ENCODE measurements at places on chromosomes 4 and X.

DNA sequence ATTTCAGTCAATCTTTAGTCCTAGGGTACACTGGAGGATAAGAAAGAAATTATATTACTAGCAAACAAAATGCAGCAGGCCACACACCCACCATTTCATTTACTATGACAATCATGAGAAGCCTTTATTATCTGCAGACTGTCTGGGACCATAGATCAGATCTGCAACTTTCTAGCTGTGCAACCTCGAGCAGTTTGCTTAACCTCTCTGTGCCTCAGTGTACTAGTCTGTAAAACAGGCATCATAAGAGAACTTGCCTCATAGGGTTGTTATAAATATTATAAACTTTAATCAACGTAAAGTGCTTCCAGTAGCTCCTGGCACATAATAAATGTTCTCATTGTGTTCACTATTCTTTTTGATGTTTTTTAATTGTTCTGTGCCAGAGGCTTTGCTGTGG lies 128.2 kb upstream of the C1QTNF7 start:
- DNase-seq = no peak

DNA sequence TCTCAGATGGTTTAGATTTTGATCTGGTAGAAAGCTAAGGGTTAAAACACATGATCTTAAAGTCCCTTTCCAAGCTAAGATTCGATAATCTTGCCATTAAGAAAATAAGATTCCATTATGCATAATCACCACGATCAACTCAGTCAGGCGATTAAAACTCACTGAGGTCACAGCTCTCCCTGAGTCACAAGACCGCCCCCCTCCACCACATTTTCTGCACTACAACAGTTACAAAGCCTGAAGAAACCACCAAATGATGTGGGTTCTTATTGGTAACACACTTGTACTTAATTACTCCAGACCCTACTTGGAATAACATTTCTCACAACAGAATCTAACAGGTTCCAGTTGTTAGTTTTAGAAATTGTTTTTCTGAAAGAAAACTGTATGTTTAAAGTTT lies 62.8 kb downstream of the SH3KBP1 start:
- peak; percentile 68 for DNase-seq

GRCh38 chr4:187354740-187355139 lies 631.1 kb upstream of the FAT1 start:
- DNase-seq = no peak

DNA sequence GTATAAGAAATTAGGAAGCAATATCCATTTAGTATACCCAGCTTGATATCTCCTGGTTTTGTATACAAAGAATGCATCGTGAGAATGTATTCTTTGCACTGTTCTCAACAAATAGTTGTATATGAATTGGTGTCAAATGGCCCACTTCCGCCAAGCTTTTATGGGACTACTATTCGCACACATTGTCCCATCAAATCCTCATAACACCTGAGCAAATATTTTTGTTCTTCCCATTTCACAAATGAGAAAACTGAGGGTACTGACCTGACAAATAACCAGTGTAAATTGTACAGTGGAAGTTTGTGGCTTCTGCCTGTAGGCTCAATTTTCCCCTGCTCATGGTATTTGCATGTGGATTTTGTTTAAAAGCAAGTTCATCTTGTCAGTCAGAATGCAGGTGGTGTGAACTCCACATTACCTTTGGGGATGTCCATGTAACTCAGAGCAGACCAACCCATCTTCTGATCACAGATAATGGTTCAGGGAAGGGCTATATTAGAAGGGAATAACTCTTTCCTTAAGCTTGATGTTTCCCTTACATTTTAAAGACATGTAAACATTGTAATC lies 51.5 kb upstream of the FAM241A start:
- no peak for DNase-seq

- DNase-seq = no peak
Measured at GRCh38 chr4:147578593-147578992, 38.6 kb upstream of the TMEM184C start.

GRCh38 chr4:120673696-120674095 lies 248.8 kb downstream of the PRDM5 start:
- DNase-seq = no peak

GRCh38 chrX:86805241-86805640 lies 657.0 kb downstream of the DACH2 start:
- DNase-seq = no peak

DNA sequence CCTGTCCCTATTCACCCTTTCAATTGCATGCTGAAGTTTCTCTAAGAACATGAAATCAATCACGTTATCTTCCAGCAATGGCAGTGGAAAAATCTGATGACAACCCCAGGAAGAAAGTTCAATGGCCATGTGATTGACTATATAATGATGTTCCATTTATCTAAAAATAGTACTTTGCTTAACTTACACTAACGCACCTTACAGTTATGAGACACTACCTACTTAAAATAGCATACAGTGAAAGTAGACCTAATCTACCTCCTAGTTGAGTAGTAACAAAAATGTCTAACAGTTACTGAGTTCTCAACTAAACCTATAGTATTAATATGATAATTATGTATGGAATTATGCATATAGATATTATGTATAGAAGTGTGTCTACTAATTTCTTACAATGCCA lies 28.6 kb upstream of the PGM2 start:
- DNase-seq = no peak

DNA sequence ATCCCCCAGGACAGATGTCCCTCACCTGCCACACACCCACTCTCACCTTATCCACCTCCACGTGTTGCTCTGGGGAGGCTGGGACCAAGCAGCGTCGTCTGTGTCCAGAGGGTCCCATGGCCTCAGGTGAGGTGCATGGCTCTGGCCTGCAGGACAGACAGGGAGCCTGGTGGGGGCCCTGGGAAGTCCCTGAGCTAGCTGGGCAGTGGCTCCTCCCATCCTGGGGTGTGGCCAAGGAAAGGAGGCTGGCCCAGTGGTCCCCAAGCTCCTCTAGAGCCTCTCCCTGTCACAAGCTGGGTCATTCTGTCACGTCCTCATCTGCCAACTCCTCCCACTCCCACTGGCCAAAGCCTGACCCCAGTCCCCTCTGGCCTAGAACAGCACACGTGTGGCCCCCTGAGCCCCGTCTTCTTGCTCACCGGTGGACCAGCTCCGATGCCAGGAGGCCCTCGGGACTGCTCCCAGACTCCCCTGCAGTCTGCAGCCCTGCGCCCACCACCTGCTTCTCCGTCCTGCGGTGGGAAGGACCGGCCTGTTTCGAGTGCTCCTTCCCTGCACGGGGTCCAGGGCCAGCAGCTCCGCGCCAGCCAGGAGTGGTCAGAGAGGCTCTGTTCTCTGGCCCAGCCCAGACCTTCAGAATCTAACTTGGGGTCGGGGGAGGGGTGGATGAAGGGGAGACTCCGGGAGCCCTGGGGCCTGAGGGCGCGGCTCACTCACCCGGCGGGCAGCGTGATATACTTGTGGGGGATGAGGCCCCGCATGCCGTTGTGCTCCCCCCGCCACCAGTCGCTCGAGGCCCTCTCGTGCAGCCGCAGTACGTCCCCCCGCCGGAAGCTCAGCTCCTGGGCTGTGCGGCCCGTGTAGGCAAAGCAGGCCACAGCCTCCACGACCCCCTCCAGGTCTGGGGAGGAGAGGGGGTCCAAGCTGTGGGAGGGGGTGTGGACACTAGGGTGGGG lies 4.8 kb downstream of the AVPR2 start:
- DNase-seq = peak; percentile 57

- no peak for DNase-seq
Measured at GRCh38 chr4:179634862-179635261, 2192.6 kb upstream of the AGA start.

- DNase-seq = no peak
Measured at GRCh38 chrX:124594017-124594651, 247.8 kb downstream of the SH2D1A start.

DNA sequence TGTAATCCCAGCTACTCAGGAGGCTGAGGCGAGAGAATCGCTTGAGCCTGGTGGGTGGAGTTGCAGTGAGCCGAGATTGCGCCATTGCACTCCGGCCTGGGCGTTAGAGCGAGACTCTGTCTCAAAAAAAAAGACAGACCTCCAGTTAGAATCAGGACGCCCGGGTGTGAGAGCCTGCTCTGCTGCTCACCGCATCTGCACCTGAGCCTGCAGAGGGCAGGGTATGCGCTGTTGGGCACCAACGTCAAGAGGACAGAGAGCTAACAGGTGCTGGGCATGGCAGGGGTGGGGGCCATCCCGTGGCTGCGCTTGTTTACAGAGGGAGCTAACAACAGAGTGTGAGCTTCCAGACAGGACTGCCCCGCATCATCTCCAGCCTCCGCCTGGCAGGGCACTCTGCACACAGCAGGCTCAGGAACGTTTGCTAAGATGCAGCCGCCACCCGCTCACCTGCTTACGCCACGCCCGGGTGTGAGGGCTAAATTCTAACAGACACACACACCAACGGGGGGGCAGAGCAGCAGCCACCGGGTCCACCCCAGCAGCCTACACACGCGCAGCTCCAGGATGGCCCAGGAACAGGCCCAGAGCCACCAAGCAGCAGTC lies 50.0 kb upstream of the CPLX1 start:
- DNase-seq = no peak

DNA sequence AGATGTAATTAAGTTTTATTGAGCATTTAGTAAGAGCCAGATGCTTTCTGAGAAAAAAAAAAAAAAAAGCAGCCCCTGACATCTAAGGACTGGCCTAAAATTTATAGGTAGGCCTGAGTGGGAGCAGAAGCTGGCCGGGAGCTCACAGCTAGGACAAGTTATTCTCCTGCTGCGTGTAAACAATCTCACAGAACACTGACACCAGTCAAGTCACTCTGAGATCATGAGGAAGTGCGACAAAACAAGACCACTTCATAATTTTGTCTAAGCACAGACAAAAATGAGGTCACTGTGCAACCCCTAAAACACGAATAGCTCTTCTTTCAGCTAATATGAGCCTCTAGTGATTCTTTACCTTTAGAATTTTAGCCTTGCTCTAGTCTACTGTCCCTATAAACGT lies 15.3 kb upstream of the NSUN7 start:
- no peak for DNase-seq

DNA sequence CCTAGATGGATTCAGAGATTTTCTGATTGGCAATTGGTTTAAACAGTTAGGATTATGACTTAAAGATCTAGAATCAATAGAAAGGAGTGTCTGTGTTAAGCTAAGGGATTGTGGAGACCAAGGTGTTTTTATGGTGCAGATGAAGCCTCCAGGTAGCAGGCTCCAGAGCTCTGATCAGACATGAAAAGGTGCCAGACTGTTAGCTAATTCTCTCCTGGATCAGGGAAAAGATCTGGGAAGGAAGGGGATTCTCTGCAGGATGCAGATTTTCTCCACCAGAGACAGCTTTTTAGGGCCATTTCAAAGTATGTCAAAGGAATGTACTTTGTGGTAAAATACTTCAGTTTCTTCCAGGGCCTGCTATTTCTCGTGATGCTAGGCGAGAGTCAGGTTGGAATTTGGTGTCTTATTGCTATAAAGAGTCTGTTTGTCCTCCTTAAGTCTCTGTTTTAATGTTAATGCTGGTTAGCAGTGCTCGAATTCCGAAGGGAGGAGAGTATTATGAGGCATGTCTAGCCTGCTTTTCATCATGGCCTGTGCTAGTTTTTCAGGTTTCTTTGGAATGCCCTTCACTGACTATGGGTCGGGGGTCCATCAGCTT lies 12.0 kb upstream of the GPR78 start:
- no peak for DNase-seq

- no peak for DNase-seq
Measured at GRCh38 chr4:153618833-153619232, 65.2 kb upstream of the TLR2 start.

DNA sequence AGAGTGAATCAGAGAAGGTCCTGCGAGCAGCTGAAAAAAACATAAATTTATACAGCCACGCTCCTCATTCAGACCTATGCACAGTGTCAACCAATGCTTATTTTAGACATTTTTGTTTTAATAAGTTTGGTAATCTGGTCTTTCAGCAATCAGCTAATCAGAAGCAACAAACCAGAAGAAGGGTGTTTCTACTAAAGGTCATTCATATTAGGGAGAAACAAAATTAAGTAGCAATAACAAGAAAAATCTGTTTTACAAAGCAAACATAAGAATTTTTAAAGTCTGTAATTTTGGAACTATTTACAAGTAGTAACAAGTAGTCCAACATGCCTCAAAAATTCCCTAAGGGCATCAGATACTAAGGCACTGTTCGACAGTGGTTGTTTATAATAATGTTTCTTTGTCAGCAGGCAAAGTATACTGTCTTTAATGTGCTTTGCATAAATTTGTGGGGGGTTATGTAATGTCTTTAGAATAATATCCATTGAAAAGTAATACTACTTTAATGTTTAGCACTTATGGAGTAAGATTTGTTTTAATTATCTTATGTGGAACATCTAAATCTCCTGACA lies 82.8 kb downstream of the PHOX2B start:
- no peak for DNase-seq

GRCh38 chrX:44596277-44596676 lies 53.6 kb upstream of the FUNDC1 start:
- DNase-seq = no peak

DNA sequence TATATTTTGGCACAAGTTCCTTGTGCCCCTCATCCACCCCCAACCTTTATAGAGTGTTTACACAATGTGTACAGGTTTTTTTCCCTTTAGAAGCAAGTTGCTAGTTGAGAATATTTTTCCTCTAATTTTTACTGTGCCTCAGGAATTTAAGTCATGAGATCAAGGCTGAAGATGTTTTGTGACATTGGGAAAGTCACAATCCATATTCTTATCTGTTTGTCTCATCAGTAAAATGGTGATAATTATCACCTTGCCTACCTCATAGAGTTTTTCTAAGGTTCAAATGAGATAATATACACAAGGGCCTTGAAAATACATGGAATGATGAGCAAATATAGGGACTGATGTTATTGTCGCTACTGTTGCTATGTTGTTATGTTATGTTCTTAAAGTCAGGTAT lies 109.6 kb upstream of the DIAPH2 start:
- no peak for DNase-seq

All from natural killer cell treated with Interleukin-12 subunit alpha and Interleukin-12 subunit beta and Interleukin-15 and Interleukin-18, amount 100 ng/mL, for 72 hours (primary cell).